ENCODE measurements at places on chromosomes 7 and 10.

GRCh38 chr10:13709931-13710650, 123.3 kb downstream of the PRPF18 start:
- no peak for DNase-seq

GRCh38 chr7:90261441-90261840, 16.5 kb downstream of the CFAP69 start:
- no peak for DNase-seq

- no peak for DNase-seq
Observed at GRCh38 chr7:22251281-22251680, 105.7 kb downstream of the RAPGEF5 start.

GRCh38 chr10:72029414-72029813, 58.9 kb downstream of the SPOCK2 start:
- DNase-seq, result no peak

DNA sequence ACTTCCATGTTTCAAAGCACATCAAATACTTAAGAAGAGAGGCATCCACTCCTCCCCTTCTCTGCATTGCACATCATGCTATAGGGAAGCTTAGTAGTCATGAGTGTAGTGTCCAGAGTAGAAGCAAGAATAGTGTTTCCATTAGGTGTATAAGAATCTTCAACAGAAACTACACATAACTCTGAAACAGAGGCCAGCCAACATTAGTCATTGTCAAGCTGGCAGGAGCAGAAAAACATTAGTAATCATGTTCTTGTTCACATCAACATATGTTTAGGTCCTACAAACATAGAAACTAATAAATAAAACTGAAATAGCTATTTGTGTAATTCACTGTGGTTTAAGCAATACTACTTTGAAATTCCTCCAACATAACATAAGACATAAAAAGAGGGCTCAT, 370.2 kb downstream of the PPP1R3A start:
- DNase-seq, result no peak

GRCh38 chr10:100805543-100806355, 60.4 kb downstream of the PAX2 start:
- no peak for DNase-seq

DNA sequence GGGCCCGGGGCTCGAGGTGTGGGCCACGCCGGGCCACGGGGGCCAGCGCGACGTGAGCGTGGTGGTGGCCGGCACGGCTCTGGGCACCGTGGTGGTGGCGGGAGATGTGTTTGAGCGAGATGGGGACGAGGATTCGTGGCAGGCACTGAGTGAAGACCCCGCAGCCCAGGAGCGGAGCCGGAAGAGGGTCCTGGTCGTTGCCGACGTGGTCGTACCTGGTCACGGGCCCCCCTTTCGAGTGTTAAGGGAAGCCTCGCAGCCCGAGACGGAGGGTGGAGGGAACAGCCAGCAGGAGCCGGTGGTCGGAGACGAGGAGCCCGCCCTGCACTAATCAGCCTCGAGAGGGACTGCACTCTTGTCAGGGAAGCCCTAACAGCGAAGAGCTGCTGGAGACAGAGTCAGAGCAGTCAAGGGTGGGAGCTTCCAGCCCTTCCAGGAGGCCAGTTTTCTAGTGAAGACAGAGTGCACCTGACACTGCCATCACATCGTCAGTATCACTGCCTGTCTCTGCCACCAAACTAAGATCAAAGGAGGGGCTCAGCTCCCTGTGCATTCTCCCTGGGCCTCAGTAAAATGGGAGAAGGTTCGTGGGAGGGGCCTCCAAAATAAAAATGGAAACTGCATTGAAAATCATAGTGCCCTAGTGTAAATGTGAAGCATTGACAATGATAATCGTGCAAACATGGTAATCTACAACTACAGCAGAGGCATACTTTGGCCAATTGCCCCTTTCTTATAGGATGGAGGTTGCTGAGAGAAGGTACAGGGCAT, 1.3 kb downstream of the MBLAC1 start:
- DNase-seq, result no peak

DNA sequence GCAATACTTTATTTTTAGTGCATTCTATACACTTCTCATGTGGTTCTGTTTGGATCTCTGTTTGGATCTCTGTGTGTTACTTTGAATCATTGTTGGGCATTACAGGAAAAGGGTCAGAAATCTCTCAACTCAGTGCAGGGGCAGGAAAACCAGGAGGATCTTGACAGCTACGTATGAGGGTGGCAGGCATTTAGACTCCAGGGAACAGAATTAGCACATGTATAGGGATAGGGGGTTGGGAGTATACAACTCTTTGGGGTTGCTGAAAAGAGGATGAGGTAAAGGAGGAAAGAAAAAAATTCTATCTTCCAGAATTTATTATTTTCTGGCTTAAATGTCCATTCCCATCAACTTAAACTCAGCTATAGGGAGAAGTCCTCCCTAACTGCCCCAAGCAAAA, 59.4 kb upstream of the MKI67 start:
- DNase-seq, result no peak

DNA sequence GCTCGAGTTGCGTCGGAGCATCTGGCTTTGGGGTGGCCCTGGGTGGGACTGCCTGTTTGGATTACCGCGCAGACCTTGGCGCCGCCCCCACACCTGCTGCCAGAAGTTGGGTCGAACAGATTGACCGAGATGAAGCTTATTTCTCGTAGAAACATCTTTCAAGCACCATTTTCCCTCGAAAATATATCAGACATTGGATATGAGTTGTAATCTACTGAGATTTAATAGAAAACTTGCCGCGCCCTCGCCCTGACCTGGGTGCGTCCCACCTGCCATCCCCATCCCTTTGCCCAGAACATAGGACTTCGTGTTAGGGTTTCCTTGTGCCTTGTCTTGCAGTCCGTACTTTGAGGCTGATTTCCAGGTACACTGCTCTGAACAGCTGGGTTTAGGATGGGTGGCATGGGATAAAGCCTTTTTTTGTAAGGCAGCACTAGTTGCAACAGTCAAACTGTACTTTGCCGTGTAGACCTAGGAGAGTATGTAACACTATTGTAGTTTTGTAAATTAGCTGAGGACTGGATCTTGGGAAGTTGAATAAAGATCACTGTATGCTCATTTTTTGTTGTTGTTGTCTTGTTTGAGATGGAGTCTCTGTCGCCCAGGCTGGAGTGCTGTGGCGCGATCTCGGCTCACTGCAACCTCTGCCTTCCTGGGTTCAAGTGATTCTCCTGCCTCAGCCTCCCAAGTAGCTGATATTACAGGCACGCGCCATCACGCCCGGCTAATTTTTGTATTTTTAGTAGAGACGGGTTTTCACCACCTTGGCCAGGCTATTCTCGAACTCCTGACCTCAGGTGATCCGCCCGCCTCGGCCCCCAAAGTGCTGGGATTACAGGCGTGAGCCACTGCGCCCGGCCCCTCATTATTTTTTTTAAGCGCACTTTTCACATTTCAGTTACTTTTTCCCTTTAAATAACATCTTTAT, 978 bp downstream of the OGDH start:
- no peak for DNase-seq

DNA sequence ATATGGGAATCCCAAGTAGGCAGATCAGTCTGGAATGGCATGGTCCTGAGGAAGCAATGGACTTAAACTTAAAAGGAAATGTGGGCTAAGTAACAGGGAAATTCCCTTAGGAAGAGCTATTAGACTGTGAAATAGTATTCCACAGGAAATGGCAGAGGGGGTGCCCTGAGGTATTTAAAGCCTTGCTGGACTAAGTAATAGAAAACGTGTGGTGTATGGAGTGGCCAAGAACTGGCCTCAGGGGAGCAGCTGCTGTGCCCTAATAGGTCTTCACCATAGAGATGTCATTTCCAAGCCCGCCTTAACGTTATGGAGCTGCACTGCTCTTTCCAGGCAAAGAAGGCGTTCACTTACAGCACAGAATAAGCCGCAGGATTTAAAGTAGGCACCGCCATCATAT, 365.2 kb upstream of the ZMIZ1 start:
- DNase-seq, result no peak

DNA sequence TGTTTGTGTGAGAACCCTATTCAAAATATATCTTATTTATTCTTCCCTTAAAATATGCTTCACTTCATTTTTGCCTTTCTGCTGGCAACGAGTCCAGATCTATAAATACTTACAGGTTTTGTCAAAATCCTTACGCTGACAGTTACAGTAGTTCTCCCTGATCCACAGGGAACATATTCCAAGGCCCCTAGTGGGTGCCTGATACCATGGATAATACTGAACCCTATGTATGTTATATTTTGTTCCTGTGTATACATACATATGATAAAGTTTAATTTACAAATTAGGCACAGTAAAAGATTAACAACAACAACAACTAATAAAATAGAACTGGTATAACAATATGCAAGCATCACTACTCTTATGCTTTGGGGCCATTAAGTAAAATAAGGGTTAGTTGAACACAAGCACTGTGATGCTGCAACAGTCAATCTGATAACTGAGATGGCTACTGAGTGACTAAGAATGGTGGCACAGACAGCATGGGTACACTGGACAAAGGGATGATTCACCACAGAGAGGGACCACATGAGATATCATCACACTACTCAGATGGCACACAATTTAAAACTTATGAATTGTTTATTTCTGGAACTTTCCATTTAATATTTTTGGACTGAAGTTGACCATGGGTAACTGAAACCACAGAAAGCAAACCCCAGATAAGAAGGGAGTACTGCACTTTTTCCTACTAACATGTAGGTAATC, 29.4 kb upstream of the PCGF5 start:
- DNase-seq, result no peak
